ENCODE measurements at places on chromosomes 12 and 14. TPM values are rescaled to one million over a fixed set of nuclear protein-coding genes. Genes with fewer than 3 reads are reported as not detected.

DNA sequence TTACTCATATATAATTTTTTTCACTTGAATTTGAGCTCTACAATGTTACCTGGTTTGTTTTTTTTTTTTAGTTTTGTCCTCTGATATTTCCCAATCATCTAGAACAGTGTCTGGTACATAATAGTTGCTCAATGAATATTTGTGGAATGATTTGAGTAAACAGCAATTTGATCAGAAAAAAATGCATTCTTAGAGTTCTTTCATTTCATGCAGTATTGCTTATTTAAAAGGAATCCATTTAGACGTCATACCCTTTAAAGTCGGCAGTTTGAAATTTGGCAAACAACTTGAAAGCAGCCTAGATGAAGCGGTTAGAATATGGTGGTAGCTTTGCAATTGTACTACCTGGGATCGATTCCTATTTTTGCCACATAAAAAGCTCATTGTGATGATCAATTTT is 140.0 kb downstream of the PDE3A start:
- DNase-seq = no peak
- H3K4me1 ChIP-seq = no peaks in the 10 kb centered on the region
- no peak overlapping the region for H3K4me3 ChIP-seq
- no peaks in the 10 kb centered on the region for H3K36me3 ChIP-seq

- H3K36me3 ChIP-seq = no peaks in the 10 kb centered on the region
- no peak overlapping the region for H3K4me3 ChIP-seq
- DNase-seq = no peak
- H3K27me3 ChIP-seq = no peaks in the 10 kb centered on the region
- no peak overlapping the region for H3K27ac ChIP-seq
Observed at GRCh38 chr12:102498471-102498870, 18.1 kb upstream of the IGF1 start.

DNA sequence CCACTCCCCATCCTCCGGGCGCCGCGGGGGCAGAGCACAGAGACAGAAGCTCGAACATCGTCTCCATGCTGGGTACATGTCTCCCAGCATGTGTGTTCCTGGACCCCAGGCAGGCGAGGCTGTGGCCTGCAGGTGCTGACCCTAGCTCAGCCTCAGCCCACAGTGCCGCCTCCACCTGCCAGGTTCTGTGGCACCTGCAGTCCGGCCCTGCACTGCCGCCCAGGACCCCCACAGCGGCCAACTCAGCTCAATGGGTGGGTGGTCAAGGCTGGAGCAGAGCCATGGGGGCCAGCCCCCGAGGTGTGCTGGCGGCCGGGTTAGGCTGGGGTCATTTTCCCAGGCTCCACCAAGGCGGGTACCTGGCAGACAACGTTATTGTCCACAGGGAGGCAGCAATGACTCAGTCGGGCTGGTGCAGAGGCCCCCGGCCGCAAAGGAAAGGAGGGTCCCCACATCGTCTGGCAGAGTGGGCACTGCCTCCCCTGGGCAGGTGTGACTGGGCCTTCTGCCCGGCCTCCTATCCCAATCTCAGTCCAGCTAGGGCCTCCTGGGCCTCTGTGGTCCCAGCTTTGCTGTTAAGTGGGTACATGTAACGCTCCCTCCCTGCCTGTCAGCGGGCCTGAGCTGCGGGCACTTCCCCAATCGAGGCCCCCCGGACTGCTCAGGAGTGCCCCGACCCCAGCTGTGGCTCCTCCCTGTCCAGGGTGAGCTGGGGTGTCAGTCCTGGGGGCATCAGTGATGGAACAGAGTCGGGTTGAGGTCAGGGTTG is 20.2 kb upstream of the NUDT14 start:
- no peaks in the 10 kb centered on the region for H3K36me3 ChIP-seq
- H3K4me1 ChIP-seq = peaks cover 17% of the 10 kb centered on the region
- no peak for DNase-seq
- H3K4me3 ChIP-seq = no peak overlapping the region
- peaks cover 19% of the 10 kb centered on the region for H3K27me3 ChIP-seq
- H3K27ac ChIP-seq = no peak overlapping the region

DNA sequence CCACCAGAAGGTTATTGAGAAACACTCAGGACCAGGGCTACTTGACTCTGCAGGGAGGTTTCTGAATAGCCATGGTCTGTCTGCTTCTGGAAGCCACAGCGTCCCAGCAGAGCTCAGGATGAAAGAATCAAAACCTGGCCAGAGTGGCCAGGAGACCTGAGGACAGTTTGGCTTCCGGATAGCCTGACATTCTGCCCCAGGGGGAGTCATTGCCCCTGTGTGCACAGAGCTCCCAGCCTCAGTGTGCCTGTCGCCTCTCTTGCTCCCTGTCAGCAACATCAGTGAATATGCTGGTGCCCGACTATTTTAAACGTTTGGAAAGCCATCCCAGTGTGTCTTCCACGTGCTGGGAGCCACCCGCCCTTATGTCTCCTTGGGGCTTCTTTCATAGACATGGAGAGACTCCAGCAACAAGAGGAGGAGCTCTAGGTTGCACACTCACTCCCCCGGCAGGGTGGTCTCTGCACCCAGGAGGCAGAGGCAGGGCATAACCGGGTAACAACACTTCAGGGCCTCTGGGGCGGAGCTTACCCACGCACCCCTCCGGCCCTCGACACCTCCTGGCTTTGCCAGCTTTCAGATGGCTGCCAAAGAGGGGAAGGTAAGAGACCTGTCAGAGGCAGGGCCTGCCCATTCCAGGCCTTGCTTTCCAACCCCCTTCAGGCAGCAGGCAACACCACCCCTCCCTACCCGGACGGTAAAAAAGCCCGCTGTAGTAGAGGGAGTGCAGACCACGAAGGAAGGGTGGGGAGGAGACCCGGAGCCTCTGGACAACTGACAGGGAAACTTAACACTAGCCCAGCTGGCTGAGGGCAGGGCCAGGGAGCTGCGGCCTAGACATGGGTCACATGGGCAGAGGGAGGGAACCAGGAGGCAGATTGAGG is 19.0 kb upstream of the SLC6A12 start:
- H3K27ac ChIP-seq = no peak overlapping the region
- no peaks in the 10 kb centered on the region for H3K4me1 ChIP-seq
- no peaks in the 10 kb centered on the region for H3K27me3 ChIP-seq
- DNase-seq = no peak

- no peaks in the 10 kb centered on the region for H3K27me3 ChIP-seq
- no peak overlapping the region for H3K27ac ChIP-seq
- no peak overlapping the region for H3K4me3 ChIP-seq
- H3K4me1 ChIP-seq = no peaks in the 10 kb centered on the region
Observed at GRCh38 chr14:100967178-100967577, 63.7 kb upstream of the RTL1 start.

The A2M gene
- 567 TPM for total RNA-seq

The CMA1 gene
- not detected for total RNA-seq

The TCL1B gene
- 0.50 TPM for total RNA-seq
